ENCODE measurements at places on chromosomes 6 and 20.

DNA sequence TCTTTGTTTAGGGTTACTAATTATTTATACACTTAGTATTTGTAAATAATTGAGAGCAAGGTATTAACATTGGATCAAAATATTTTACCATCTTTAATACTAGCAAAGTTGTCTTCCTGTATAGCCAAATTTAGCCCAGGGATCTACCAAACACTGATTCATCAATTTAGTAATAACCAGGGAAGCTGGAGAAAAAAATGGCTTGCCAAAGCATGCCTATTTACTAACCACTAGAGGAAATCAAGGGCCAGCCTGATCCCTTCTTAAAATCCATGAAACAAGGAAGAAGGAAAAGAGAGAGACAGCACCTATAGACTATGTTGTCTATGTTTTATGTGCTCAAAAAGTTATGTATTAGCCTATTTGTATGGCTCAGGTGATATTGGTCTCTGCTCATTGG is 450.3 kb upstream of the GJE1 start:
- no peak for DNase-seq

DNA sequence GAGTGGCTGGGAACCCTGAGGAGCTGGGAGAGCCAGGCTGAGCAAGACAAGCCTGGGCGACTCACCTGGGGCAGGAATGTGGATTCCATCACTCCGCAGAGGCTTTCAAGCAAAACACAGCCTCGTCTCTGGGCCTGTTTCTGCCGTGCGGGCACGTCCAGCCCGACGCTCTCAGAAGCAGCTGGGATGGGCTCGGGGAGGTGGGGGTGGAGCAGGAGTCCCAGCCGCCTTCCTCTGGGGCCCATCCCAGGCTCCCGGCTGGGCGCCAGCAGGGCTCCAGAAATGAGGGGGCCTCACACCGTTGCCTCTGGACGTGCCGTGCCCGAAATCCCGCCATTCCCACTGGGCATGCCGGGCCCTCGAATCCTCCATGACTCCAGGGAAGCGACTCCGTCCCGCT is 8.7 kb upstream of the RPS21 start:
- no peak for DNase-seq

DNA sequence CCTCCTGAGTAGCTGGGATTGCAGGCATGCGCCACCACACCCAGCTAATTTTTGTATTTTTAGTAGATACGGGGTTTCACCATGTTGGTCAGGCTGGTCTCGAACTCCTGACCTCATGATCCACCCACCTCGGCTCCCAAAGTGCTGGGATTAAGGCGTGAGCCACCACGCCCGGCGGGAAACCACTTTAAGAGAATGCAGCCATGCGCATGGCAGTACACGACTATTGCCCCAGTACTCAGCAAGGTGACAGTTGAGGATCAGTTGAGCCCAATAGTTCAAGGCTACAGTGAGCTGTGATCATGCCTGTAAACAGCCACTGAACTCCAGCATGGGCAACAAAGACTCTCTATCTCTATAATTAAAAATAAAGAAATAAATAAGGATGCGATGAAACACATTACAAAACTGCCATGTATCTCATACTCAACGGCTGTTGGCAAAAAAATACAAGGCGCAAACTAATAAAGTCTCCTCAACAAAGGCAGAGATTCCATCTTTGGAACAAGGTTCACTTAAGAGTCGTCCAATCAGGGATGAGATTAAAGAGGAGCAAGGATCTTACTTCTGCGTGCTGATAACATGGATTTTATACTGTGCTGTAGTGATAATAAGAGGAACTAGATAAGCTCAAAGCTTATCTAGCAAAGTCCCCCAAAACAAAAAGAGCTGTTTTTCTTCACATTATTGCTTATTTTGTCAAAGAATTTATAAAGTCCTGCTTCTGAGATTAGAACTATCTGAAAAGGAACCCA is 51.1 kb downstream of the STAU1 start:
- no peak for DNase-seq

- DNase-seq: no peak
Measured at GRCh38 chr20:61934716-61935530, 130.8 kb downstream of the TAF4 start.

DNA sequence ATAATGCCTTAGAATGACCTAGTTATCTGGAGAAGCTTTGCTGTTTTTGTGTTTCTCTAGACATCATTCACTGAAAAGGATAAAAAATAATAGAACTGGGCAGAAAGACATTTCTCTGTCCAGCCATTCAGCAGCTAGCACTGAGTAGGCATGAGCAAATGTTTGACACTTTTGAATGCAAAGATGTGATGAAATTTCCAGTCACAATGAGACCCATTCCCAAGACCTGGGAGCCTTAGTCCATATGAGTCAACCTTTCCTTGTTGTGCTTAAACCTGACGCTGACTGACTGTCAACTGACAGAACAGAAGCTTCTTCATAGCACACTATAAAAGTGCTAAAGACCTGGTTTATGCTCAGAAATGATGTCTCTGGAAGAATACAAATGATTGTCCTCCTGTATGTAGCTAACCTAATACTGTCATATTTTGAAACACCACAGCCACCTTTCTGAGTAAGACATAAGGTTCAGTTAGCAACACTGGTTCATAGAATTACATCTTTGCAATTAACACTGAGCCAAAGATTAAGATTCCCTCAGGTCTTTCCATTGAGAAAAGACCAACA is 17.1 kb downstream of the RALGAPA2 start:
- no peak for DNase-seq

- no peak for DNase-seq
Measured at GRCh38 chr6:152301021-152301764, 336.0 kb downstream of the SYNE1 start.

DNA sequence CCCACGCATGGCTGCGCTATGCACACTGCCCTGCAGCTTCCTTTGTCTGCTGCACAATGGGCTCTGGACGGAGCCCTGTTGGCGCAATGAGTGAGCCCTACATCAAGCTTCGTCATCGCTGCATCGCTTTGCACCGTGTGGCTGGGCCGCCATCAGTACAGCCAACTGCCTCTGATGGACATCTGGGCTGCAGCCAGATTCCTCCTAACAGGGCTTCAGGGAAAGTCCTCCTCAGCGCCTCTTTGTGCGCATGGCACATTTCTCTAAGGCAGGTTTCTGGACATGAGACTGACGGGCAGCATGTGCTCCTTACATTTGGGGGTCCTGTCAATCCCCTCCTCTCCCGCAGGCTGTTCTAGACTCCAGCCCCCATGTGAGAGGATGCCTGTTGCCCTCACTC is 29.7 kb upstream of the ANGPT4 start:
- no peak for DNase-seq

DNA sequence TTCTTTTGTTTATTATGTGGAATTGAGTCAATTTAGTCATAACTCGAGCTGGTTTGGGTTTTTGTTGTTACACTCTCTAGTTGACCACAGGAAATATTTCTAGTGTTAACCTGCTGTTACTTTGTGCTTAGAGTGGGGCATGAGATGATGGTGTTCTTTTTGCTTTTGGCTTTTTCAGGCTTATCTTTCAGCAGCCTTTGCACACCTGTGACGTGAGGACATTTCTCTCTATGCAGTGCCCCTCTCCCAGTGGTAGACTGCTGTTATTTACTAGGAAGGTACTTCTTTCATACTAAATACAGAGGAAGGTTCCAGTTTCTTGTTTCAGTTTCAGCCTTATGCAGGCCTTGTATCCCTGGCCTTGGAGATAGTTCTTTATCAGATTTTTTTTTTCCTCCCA is 766.8 kb upstream of the MAN1A1 start:
- no peak for DNase-seq

- peak; percentile 49 for DNase-seq
Measured at GRCh38 chr20:36848078-36848660, 27.8 kb upstream of the TLDC2 start.

DNA sequence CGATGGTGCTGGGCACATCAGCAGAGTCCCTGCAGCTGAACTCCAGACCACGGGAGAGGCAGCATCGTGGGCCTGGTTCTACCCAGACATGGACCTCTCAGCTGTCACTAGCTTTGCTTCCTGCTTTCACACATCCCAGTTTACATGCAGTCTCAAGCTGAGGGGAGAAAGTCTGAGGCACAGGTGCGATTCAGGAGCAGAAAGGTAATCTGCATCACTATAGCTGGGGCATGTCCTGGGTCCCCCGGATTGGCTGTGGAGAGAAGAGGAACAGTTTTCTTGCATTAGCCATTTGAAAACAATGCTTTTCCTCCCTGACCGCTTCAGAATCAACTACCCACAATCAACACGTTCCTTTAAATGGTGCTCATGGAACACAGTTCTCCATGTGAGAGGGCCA is 59.9 kb downstream of the PLAGL1 start:
- DNase-seq: no peak

All from heart right ventricle (tissue), 16 donors.